ENCODE measurements at places on chromosomes 13 and 19.

DNA sequence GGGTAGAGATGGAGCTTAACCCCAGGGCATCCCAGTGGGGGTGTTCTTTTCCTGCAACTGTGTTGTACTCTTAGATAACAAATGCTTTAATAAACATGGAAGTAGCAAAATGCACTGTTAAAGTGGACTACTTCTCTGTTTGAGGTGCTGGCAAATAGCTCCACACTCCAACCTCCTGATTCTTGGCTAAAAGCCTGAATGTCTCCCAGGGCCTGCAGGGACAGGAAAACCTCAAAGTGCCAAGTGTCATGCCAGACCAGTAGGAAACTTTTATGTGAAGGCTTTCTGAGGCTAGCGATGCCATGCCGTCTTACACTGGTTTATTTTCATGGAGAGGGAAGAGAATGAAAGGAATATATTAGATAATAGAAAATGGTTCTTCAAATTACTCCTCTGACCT, 6.8 kb downstream of the FREM2 start:
- DNase-seq: no peak

DNA sequence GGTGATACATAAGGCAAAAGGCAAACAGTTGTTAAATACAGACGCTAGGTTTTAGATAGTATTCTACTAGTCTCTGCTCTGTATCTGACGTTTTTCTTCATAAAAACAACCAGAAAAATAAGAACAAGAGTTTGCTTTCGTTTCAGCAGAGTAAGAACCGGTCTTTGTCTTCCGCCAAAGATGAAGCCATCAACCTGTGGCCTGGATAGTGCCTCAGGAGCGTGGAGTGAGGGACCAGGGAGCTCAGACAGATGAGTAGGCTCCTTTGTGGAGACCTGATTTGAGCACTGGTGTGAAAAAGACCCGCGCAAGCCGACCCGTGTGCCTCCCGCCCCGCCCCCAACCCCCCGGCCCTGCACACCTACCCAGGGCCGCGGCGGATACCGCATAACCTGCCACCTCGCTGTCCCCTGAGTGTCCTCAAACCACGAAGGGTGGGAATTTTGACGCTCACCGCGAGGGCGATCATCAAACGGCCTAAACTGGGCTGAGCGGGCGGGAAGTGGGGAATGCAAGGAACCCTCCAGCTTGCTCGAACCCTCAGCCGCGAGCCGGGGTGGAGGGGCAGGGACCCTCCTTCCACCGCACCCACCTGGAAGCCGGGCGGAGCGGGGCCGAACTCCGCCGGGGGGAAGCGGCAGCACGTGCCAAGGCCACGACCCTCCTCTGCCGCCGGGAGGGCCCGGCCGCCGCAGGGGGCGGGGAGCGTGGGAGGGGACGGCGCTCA, 866 bp upstream of the LMO7 start:
- DNase-seq: no peak

DNA sequence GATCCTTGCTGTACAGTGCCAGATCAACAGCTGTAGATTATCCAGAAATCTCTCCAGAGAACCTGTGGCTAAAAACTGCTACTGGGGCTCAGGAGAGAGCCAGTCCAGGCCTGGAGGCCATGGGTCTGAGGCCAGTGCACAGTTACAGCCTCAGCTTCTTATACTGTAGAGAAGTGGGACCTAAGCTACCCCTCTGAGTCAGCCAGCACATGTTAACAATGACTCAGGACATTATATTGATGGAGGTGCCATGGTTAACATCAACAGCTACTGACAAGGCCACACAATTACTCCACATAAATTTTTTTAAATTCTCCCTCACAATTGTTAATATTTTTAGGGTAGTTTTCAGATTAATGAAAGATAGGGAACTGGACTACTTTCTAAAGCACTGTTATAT, 138.5 kb downstream of the RBM26 start:
- no peak for DNase-seq

GRCh38 chr13:95698047-95698749, 21.3 kb downstream of the DNAJC3 start:
- DNase-seq: no peak

DNA sequence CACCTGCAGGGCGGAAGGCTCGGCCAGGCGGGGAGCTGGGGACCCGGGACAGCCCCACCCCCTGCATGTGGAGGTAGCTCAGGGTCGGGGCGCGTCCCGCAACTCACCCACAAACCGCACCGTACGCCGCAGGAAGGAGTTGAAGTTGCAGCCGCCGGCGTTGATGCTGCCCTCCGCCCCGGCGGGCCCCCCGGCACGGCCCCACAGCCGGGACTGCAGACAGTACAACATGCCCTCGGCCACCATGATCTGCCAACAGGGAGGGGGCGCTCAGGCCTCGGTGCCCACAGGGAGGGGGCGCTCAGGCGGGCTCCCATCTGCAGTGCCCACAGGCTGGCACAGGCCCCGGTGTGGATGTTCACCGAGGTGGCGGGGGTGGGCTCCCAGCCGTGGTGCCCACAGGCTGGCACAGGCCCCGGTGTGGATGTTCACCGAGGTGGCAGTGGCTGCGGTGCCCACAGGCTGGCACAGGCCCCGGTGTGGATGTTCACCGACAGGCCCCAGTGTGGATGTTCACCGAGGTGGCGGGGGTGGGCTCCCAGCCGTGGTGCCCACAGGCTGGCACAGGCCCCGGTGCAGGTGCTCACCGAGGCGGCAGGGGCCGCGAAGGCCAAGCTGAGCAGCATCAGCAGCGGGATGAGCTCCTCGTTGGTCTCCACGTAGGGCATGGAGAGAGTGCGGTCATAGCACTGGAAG, 6.5 kb downstream of the PLPPR3 start:
- no peak for DNase-seq

DNA sequence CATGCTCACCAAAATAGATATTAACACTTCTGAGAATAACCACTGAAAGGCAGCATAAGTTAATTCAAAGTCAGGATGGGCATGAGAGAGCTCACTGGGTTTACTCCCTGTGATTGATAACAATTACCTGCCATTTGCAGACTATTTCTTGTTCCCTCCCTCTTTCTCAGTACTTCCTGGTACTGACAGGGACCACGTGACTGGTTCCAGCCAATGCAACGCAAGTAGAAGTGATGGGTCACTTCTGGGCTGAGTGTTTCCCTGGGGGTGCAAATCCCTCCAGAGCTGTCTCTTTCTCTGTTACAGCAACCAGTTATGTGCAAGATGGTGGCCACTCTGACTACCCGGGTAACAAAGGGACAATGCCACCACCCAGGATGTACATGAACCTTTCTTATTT, 118.8 kb downstream of the EFNB2 start:
- DNase-seq: no peak
